Activated T-helper 1 cell treated with anti-CD3 and anti-CD28 coated beads, Interleukin-12 subunit alpha, Interleukin-12 subunit beta, Interleukin-2, Interleukin-4 antibody, amounts not matched to agents 30 ng/mL and 10 ng/mL and 1 ng/mL, durations not matched to agents 14 hours and 24 hours and 36 hours (primary cell): ENCODE measurements at places on chromosomes 3 and 15. TPM values are rescaled to one million over a fixed set of nuclear protein-coding genes. Genes with fewer than 3 reads are reported as not detected.

The CYP11A1 gene
- not detected in 2 replicates for total RNA-seq

The FANCD2OS gene
- not detected in 2 replicates for total RNA-seq

The ATOSA gene
- 14.8 and 16.5 TPM in 2 replicates for total RNA-seq

The CLK3 gene
- 103 and 107 TPM in 2 replicates for total RNA-seq

The CCDC174 gene
- 16.6 and 21.7 TPM in 2 replicates for total RNA-seq

The DENND4A gene
- total RNA-seq: 50.8 and 59.0 TPM in 2 replicates

The NOX5 gene
- 0.03 TPM in 1 of 2 replicates, not detected in the other for total RNA-seq

The CYB561D2 gene
- 30.0 and 35.9 TPM in 2 replicates for total RNA-seq

The CILP gene
- not detected in 2 replicates for total RNA-seq
